ENCODE measurements at places on chromosomes 2 and 18.

DNA sequence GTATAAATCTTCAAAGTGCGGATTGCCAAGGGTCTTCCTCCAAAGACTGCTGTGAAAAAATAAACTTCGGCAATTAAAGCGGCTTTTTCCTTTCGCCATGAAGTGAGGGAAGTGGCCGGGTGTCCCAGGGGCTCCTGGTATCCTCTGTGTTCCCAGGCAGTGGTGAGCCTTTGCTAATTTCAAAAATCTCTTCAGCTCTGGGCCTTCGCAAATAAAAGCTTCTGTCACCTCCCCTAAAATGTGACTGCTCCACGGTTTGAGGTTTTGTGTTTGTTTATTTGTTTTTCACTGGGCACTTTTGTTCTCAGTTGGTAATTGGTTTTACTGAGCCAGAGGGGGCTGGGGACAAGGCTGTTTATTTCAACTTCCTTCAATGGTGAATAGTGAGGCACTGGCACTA lies 270.1 kb upstream of the POU3F3 start:
- DNase-seq = no peak

- DNase-seq = no peak
These were observed 132.1 kb upstream of the STON1 start for GRCh38 chr2:48397846-48398245.

GRCh38 chr2:100380681-100381080 lies 36.8 kb downstream of the CHST10 start:
- no peak for DNase-seq

DNA sequence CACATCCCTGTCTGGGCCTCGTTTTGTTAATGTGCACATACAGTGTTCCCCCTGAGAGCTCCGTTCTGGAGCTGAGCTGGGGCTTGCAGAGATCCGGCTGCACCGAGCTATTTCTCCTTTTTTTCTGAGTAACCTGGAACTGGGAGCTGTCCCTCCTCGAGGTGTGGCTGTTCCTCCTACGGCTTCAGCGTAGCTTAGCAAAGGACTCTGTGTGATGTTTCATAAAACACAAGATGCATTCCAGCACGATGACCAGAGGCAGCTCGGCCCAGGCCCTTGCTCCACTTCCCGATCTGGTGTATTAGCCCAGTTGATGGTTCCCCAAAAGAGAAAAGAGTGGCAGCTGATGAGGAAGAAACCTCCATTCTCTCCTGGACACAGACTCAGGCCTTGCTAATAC lies 103.0 kb downstream of the FAM210A start:
- DNase-seq = no peak

DNA sequence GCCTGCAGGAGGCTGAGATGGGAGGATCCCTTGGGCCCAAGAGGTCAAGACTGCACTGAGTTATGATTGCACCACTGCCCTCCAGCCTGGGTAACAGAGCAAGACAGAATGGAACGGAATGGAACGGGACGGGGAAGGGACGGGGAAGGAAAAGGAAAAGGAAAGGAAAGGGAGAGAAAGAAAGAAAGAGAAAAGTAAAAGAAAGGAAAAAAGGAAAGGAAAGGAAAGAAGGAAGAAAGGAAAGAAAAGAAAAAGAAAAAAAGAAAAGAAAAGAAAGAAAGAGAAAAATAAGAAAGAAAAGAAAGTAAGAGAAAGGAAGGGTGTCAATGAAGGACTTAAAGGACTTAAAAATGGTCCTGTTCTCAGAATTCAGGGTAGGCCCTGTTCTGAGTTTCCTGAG lies 4.3 kb upstream of the SPOPL start:
- DNase-seq = no peak

GRCh38 chr2:174078275-174078674 lies 113.1 kb upstream of the SP3 start:
- no peak for DNase-seq

- DNase-seq = no peak
These were observed 107.7 kb upstream of the CDC42EP3 start for GRCh38 chr2:37779139-37779538.

- DNase-seq = no peak
These were observed 8.0 kb upstream of the STAT4 start for GRCh38 chr2:191158747-191159146.

DNA sequence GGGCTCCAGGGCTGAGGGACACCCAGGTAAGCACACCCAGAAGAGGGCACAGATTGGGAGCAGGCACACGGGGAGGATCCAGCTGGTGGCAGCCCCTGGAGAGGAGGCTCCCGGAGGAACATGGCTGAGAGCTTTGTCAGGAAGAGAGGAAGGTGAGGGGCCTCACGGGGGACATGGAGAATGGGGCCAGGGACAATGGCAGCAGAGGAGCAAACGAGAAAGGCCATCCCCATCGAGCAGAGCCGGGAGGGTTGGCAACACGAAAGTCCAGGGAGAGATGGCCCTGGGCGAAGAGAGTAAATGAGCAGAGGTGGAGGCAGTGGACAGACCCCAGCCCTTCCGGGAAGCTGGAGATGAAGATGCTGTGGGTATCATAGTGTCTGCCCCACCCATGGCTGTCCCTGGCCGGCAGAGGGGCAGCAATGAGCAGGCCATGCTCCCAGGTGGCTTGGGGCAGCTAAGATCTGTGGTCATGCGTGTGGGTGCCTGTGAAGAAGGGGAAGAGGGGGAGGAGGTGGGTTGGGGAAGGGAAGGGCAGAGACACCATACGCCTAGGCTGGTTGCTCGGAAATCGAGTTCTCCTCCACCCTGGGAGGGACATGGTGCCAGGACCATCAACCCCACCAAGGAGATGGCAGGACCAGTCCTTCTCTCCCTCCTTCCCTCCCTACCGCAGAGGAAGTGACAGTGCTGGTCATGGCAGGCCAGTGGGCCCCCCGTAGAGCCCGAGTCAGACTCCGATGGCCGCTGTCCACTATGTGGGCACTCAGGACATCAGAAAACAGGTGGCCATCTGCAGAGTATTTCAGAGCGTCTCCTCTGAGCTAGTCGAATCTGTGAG lies 191.7 kb downstream of the NDUFA10 start:
- no peak for DNase-seq

GRCh38 chr2:47218066-47218581 lies 63.0 kb upstream of the STPG4 start:
- DNase-seq = no peak

DNA sequence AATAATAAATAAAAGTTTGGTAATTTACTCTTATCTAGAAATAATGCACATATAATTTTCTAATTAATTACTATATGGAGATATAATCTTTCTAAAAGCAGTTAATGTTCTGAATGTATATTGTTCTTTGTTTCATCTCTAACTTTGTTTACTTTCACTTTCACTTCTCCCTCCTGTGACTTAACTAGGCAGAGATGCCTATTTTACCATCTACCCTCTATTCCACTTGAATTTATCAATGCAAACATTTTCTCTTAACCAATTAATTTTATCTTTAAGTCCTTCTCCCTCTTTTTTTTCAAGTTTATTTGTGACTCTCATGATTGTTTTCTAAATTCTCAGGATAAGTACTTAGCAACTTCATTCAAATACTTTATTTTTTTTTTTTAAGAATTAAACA lies 55.1 kb upstream of the IL1RL1 start:
- no peak for DNase-seq

Measured in NCI-H446 (cell line).